ENCODE measurements at places on chromosomes 11 and 22.

DNA sequence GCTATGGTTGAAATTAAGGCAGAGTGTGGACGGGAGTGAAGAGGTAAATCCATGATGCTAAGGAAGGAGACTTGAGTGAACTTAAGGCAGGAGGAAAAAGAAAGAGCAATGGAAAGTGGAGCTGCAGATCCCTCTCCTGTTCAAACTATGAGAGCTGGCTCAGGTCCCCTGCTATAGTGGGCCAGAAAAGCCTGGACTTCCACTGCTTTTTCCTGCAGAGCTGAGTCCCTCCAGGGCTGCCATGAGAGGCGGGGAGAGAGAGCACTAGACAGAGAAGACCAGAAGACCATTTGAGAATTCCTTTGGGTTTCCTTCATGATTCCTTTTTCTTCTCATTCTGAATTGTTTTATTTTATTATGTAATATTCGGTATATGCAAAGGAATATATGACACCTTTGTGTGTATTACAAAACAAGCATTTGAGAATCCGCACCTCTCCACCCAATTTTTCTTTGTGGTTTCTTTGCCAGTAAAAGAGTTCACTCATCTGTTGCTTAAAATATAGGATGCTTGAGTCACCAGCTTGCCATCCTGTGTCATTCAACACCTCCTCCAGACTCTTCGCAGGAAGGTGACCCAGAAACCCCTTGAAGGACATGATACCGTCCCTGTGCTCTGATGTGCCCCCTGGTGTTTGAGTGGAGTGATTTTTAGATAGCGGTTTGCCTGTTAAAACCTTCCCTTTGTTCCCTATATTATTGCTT lies 24.4 kb downstream of the SREBF2 start:
- DNase-seq: peak; percentile 80

GRCh38 chr11:11604370-11604990 lies 17.3 kb downstream of the GALNT18 start:
- no peak for DNase-seq

GRCh38 chr11:127864861-127865260 lies 722.5 kb downstream of the ETS1 start:
- no peak for DNase-seq

DNA sequence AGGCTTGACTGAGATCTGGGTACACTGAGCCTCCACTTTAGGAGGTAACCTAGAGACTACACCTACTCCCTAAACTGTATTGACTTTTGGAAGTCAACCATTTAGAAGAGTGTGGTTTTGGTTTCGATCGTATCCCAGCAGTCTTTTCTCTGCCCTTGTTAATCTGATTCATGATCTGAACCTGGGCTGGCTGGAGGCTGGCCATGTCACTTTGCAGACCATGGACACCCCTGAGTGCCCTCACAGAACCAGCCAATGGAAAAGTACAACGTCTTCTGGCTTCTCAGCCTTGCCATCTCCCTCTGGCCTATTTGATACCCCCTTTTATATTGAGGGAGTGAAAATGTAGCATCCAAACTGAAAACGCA lies 10.8 kb downstream of the EHF start:
- no peak for DNase-seq

DNA sequence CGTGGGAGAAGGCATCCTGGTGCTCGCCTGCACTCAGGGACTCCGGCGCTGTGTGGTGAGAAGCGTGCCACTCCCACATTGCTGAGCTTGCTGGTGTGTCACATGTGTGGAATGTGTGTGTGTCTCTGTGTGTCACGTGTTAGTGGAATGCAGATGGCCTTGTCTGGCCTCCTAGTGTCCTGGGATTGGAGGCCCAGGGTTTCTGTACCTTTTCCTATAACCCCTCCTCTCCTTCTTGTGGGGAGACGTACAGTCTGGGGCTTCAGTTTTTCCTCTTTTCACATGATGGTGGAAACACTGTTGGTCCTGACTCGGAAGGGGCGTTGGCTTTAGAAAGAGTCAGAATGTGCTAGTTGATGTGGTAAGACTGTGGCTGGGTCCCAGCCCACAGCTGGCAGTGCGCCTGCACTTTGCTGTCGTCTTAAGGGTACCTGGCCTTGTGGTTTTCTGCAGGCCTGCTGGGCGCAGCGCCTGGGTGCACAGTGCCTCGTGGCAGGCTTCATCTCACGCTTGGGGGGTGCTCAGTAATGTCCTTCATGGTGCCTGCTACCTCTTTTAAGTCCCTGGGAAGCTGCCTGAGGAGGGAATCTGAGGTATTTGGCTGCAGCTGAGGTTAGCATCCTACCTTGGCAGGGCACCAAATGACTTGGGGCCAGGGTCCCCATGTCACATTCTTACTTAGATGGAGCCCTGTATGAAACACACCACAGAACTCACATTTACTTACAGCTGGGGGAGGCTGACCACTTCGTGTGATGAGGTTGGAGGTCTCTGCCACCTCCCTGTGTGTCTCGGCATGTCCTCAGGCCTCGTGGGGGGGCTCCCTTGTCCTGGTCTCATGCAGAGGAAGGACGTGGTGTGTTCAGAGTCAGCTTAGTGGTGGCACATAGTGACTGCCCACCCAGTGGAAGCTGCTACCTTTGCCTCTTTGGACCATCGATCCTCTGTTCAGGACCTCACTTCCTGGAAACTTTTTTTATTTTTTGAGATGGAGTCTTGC lies 61.9 kb downstream of the MED15 start:
- DNase-seq: peak; percentile 51

All from HL-60 (cell line).